ENCODE measurements at places on chromosomes 2 and 18.

DNA sequence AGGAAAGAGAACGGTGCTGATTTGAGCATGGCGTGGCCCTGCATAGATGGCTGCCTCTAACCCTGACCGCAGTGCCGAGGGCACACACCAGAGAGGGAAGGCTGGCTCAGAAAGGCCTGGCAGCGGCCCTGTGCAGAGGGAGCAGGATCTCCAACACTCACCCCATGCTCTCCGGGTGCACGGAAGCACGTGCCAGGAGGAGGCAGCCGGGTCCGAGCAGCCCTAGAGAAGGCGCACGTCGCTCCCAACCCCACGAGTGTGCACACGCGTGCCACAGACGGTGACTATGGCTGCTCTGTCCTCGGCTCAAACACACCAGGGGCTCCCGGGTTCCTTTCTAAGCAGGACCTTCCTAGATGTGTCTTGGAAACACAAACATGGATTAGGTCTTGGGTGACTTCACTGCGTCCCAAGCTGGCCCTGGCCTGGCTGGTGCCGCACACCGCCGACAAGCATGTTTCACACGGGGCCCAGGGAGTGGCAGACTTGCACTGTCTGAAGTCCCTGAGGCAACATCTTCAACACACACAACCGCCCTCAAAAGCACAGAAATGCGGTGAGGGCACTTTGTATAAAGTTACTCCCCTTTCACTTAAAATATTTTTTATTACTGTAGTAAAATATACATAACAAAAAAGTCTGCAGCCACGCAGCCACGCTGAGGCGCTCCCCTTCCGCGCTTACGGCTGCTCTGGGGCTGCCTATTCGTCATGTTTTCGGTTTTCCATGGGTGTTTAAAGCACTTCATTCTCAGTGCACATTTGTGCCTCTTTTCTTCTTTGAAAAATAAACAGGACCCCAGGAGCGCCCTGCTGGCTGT lies 110.0 kb downstream of the ZNF516 start:
- no peak for DNase-seq

DNA sequence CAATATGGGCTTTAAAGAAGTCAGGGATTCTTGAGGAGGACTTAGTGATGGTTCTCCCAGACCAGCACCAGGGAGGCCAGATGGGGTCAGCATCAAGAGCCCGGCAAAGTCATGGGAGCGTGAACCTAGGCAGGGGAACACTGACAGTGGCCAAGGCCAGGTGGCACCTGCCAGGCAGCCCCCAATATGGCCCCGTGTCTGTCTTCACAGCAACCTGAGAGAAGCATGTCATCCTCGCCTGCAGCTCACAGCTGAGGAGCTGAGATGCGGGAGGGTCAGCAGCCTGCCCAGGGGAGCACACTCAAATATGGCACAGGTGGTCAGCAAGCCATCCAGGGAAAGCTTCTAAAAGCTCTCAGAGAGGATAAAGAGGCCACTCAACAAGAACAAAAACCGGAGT lies 105.7 kb upstream of the GPC1 start:
- DNase-seq: no peak

DNA sequence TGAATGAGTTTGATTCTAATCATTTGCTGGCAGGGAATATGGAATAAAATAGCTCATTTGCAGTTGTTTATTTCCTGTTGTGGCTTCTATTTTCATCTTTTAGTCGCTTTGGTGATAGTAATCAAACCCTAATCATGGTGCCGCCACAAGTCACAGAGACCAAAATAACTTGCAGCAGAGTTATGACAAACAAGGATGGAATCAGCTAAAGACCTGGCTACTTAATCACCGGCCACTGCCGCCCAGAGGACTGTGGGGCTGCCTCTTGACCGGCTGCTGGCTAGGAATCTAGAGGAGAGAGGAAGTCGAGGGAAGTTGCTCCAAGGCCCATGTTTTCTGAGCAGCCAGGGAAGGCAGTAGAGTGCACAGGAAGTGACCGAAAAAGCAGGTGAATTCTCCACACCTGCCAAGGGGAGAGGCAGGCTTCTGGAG lies 5.1 kb upstream of the SMAD7 start:
- DNase-seq: no peak

DNA sequence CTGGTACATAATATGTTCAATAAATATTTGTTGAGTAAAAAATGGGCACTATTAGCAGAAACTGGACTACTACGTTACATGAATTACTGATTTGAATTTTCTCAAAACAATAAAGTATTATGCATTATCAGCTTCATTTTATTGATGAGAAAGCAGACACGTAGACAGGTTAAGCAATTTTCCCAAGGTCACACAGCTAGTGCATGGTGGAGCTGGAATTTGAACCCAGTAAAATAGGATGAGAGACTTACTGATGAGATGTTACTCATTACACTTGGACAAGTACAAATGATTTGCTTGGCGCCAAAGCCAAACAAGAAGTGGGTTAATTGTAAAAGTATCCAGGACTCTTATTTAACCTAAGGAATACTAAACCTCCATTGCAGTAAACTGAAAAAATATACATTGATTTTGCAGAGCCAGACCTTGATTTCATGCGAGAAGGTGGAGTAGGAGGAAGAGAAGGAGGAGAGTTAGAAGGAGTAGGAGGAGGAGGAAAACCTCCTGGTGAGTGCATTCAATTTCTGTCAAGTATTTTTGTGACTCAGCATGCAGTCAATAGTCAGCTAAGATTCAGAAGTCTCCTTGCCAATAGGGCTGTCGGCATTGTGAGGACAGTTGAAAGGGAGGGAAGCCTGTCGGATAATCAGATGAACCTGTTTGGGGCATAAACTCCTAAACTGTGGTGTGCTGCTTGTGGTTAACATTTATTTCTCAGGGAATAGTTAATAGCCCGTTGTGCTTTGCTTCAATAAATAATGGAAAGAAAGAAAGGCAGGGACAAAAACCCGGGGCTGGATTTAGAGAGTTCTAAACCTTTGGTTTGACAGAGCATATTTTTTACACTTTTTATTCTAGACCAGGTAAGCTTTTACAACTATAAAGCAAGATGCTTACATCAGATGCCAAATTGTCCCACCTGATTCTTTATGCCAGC lies 77.0 kb upstream of the TACR1 start:
- DNase-seq: no peak

- no peak for DNase-seq
These were observed 164.5 kb upstream of the SIX3 start for GRCh38 chr2:44777036-44777435.
